ENCODE measurements at places on chromosomes 7 and 10. TPM values are rescaled to one million over a fixed set of nuclear protein-coding genes. Genes with fewer than 3 reads are reported as not detected.
A peak's percentile ranks its signal among the peaks of the same experiment; 100 is the strongest.

GRCh38 chr7:141562036-141562435, 10.8 kb downstream of the AGK start:
- H3K4me1 ChIP-seq, result no peaks in the 10 kb centered on the region
- H3K36me3 ChIP-seq, result peaks cover 30% of the 10 kb centered on the region
- no peak overlapping the region for H3K27ac ChIP-seq
- no peaks in the 10 kb centered on the region for H3K27me3 ChIP-seq

- H3K4me1 ChIP-seq, result peaks cover 3% of the 10 kb centered on the region
- no peaks in the 10 kb centered on the region for H3K36me3 ChIP-seq
- H3K4me3 ChIP-seq, result no peak overlapping the region
These were observed 737.2 kb upstream of the IGFBP3 start for GRCh38 chr7:46658281-46658680.

- DNase-seq, result peak; percentile 93
- no peaks in the 10 kb centered on the region for H3K27me3 ChIP-seq
- no peaks in the 10 kb centered on the region for H3K36me3 ChIP-seq
- peaks cover 67% of the 10 kb centered on the region for H3K4me1 ChIP-seq
- peak overlapping the region; percentile 13 for H3K4me3 ChIP-seq
- peak overlapping the region; percentile 55 for H3K27ac ChIP-seq
These were observed 9.9 kb downstream of the TTYH3 start for GRCh38 chr7:2641406-2642393.

DNA sequence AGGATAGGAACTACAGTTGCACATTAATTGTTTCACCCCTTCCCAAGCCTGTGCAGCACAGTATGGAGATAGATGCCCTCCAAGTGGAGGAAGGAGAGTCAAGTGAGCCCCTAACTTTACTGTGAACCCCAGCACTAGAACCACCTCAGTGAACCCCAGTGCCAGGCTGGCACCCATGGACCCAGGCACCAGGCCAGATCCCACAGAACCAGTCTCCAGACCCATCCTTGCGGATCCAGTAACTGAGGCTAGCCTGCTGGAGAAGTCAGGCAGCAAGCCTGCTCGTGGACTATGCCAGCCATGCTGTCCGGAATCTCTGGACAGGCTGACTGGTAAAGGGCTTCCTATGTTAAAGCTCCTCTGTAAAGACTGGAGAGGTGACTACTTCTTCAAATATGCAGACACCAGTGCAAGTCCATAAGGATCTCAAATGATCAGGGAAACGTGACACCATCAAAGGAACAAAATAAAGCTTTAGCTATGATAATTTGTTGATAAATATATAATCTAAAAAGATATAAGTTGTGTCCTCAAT, 27.7 kb downstream of the SHOC2 start:
- peaks cover 3% of the 10 kb centered on the region for H3K36me3 ChIP-seq
- peaks cover 20% of the 10 kb centered on the region for H3K4me1 ChIP-seq
- no peak overlapping the region for H3K27ac ChIP-seq
- no peaks in the 10 kb centered on the region for H3K27me3 ChIP-seq

Gene GIMAP8
- total RNA-seq, result 1.5 TPM

- no peaks in the 10 kb centered on the region for H3K27me3 ChIP-seq
- H3K36me3 ChIP-seq, result no peaks in the 10 kb centered on the region
- DNase-seq, result no peak
- H3K27ac ChIP-seq, result no peak overlapping the region
- no peak overlapping the region for H3K4me3 ChIP-seq
These were observed 73.2 kb downstream of the WNT2 start for GRCh38 chr7:117249696-117250095.

DNA sequence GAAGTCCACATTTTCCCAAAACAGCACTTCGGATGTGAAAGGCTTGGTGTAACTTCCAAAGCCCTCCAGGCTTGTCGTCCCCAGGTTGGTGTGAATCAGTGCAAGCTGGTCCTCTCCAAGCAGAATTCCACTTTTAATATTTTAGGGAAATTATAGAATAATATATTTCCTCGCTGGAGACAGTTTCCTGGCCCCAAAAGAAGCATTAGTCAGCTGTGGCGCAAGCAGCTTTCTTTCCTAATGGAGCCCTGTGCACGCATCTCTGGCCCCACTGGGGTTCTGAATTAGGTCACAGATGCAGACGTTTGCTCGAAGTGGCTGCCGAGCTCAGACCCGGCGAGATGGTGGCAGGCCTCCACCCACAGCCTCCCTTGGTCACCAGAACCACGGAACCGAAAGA, 33.3 kb upstream of the MNX1 start:
- DNase-seq, result no peak
- no peaks in the 10 kb centered on the region for H3K4me1 ChIP-seq
- no peaks in the 10 kb centered on the region for H3K36me3 ChIP-seq
- H3K27me3 ChIP-seq, result peaks cover 17% of the 10 kb centered on the region

GRCh38 chr7:29063236-29063635, 83.1 kb downstream of the CPVL start:
- H3K4me3 ChIP-seq, result no peak overlapping the region
- no peaks in the 10 kb centered on the region for H3K36me3 ChIP-seq
- no peak overlapping the region for H3K27ac ChIP-seq
- H3K4me1 ChIP-seq, result no peaks in the 10 kb centered on the region
- DNase-seq, result no peak

Gene CFAP43
- total RNA-seq, result 0.76 TPM

All from suprapubic skin (tissue), 4 donors.